Stimulated activated CD8-positive, alpha-beta memory T cell treated with anti-CD3 and anti-CD28 coated beads, Interleukin-4, amount 100 ng/mL, for 1 hour (primary cell): ENCODE measurements at places on chromosomes 2 and 18.

- no peak for DNase-seq
Measured at GRCh38 chr18:74654638-74655037, 57.0 kb downstream of the ZNF407 start.

DNA sequence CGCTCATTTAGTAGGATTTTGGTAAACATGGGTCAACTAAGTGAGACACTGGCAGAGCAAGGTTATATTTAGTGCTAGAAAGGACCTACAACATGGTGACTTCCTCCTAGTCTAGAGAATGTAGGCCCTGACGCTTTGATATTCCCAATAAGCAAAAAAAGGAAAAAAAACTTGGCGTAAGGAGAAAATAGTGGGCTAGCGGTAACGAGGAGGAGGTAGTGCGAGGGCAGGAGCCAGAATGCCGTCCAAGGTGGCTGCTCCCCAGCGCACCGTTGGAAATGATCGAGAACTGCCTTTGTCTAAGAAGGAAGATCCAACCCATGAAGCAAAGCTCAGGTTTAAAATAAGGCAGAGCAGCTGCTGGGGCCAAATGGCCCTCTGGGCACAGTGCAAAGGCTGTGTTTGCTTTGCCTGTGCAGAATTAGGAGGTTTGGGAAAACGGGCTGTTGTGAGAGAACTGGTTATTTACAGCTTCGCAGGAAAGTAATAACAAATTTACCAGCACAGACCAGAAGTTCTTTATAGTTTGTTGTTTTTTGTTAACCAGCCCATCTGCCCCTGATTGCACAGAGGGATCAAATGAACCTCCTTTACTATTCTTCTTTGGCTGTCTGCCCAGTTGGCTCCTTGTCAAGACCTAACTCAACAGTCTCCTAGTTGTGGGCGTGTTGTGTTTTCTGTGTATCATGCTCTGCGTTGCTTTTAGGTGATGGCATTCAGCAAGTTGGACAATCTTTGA lies 86.6 kb downstream of the ITGB1BP1 start:
- DNase-seq, result no peak

- no peak for DNase-seq
Measured at GRCh38 chr2:98334439-98335078, 11.7 kb upstream of the CNGA3 start.

DNA sequence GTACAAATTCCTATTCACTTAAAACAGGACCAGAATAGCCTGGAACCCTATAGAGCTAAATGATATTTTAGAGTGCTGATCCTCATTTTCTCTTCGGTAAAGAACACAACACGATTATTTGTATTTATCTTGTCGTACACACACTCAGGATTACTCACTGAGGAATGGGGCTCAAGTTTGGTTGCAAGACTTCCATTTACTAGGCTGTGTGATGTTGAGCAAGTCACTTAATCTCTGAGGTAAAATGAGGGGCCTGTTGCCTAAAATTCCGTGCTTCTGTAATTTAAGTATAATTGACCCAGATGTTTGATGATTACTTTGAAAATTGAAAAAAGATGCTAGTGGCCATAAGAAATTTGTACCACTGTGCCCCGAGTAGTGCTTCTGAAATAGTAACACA lies 42.6 kb upstream of the MAP4K3 start:
- DNase-seq, result no peak

- no peak for DNase-seq
Measured at GRCh38 chr2:101382442-101382841, 4.9 kb downstream of the CREG2 start.

DNA sequence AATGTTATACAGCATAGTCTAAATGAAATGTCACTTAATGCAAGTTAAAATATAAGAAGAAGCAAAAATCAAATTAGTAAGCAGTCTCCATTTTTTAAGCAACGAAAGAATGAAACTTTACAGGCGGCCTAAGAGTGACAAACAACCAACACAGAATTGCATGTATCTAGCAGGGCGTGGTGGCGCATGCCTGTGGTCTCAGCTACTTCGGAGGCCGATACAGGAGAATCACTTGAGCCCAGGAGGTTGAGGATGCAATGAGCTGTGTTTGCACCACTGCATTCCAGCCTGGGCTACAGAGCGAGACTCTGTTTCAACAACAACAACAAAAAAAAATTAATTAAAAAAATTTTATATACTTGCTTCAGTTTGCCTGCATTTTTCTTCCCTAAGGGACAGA lies 16.6 kb downstream of the RBMS1 start:
- DNase-seq, result no peak

DNA sequence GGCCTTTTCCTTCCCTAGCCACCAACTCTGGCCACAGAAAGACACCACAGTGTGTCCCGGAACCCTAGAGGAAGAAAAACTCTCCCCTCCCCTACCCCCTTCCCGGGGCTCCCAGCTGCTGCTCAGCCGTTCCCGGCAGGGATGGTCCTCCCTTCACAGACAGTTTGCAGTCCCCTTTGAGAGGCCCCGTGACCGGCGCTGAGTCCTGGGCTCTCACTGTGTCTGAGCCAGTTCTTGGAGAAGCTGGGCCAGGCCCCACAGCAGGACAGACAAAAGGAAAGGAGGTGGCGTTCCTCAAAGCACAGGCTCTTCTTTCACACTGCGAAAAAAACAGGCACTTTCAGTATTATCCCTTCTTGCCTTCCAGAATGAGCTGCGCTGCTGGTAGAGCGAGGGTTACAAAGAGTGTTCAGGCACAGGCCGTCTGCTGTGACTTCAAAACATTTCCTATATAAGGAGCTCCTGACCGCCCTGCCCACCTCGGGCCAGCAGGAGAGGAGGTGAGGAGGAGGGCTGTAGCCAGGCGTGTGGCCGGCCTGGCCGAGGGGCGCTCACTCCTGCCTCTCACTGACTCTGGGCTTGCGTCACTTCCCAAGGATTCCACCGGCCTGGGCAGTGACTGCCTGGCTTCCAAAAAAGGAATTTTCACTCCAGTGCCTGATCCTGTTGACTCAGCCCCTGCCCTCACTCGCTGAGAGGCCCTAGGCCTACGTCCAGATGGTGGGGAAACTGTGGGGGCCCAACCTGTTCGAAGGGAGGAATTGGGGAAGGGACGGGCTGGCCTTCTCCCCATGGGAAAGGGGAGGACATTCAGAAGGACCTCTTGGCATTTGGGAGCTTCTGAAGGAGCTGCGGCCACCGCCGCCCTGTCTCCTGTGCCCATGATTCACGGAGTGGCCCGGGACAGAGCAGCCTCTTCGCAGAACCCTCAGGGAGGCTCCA lies 24.9 kb downstream of the CIDEA start:
- DNase-seq, result no peak

DNA sequence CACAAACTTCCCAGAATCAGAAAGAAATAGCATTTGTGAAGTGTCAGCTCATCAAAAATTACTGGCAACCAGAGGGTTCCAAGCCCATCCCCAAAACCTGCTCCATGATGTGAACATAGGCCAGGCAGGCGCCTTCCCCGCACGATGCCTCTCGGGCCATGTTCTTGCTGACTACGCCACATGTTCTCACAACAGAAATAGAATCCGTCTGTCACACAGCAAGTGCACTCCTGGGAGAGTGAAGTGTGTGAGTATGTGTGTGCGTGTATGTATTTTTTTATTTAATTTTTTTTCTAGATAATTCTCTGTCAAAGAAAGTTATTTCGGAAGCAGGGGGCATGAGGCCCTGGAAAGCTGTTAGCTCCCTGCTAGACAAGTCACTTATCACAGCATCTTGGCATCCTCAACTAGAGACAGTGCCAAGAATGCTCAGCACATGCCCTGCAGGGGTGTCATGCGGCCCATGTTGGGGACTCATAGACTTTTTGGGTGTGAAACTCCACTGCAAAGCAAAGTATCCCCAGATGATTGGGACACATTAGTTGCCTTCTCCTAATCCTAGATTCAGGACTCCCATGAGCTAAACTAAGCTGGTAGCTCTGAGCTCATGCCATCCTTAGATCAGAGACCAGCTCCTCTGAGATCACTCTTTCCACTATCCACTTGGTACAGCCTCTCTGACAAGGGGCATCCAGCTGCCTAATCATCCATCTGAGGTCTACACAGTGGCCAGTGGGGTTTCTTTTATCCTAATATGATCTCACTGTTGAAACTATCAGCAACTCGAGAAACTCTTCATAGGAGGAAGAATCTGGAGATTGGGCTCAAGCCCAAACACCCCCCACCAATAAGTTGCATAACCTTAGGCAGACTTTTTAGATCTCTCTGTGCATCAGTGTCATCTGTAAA lies 53.2 kb upstream of the CYRIA start:
- DNase-seq, result no peak

GRCh38 chr2:160156665-160157064 lies 43.4 kb downstream of the ITGB6 start:
- no peak for DNase-seq

- DNase-seq, result no peak
Measured at GRCh38 chr2:62817348-62817747, 111.8 kb downstream of the EHBP1 start.
